Foreskin keratinocyte (primary cell): ENCODE measurements at places on chromosomes 3 and 15. TPM values are rescaled to one million over a fixed set of nuclear protein-coding genes. Genes with fewer than 3 reads are reported as not detected.

- no peak for DNase-seq
These were observed 462.8 kb downstream of the EDEM1 start for GRCh38 chr3:5650303-5650702.

GRCh38 chr3:119976214-119976613, 118.0 kb downstream of the GSK3B start:
- DNase-seq, result peak; percentile 58

- DNase-seq, result no peak
These were observed 45.7 kb upstream of the RAB6B start for GRCh38 chr3:133941415-133941821.

GRCh38 chr3:43031889-43032545, 52.9 kb downstream of the GASK1A start:
- no peak for DNase-seq

DNA sequence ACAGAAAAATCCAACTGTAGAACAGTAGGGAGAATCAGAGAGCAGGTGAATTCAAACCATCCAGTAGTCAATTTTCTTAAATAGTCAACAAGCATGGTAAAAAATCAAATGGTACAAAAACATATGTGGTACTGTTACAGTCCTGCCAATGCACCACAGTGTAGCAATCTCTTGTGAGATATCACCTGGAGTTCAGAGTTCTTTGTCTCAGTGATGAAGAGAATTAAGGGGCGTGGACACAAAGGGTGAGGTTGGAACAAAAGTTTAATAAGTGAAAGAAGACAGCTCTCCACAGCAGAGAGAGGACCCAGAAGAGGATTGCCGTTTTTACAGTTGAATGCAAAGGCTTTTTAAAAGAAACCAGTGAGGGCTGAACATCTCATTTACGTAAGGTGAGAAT, 113.2 kb downstream of the NEO1 start:
- no peak for DNase-seq

GRCh38 chr3:48634661-48635221, 520 bp downstream of the SLC26A6 start:
- DNase-seq, result peak; percentile 6

DNA sequence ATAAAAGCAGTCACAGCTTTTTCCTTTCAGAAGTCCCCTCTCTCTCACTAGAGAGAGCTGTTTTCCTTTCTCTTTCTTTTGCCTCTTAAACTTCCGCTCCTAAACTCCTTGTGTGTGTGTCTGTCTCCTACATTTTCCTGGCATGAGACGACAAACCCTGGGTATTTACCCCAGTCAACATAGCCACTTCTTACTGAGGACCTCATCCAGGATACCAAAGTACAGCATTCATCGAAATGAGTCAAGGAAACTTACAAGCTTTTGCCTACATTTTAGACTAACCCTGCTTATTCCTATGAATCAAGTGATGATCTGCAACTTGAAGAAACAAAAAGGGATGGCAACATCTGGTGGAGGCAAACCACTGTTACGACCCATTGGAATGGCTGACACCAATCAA, 16.7 kb downstream of the PATL2 start:
- DNase-seq, result no peak

GRCh38 chr3:156317462-156318074, 197.2 kb downstream of the KCNAB1 start:
- peak; percentile 90 for DNase-seq

Gene MCF2L2
- total RNA-seq, result 0.14 and 0.25 TPM in 2 replicates

Gene DNAH12
- under 0.01 TPM in 1 of 2 replicates, not detected in the other for total RNA-seq

Gene ALPK3
- 0.11 and 0.34 TPM in 2 replicates for total RNA-seq
